Activated CD4-positive, CD25-positive, alpha-beta regulatory T cell (primary cell): ENCODE measurements at places on chromosomes 6 and 20.

DNA sequence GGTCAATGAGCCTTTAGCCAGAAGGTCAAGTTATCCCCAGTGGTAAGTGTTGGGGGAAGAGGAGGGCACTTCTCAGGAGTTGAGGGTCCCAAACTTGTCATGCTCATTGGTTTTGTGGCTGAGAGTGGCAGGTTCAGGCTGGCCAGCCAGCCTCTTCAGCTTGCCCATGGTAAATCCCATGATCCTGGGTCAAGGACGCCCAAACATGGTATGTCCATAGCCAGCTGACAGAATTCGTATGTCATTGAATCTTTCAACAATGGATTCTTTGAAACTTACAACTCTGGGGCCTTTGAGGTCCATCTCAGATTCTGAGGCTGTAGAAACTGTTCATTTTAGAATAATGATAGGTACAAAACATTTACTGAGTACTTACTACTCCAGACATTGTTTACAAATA is 36.1 kb upstream of the RSPO4 start:
- DNase-seq, result no peak

DNA sequence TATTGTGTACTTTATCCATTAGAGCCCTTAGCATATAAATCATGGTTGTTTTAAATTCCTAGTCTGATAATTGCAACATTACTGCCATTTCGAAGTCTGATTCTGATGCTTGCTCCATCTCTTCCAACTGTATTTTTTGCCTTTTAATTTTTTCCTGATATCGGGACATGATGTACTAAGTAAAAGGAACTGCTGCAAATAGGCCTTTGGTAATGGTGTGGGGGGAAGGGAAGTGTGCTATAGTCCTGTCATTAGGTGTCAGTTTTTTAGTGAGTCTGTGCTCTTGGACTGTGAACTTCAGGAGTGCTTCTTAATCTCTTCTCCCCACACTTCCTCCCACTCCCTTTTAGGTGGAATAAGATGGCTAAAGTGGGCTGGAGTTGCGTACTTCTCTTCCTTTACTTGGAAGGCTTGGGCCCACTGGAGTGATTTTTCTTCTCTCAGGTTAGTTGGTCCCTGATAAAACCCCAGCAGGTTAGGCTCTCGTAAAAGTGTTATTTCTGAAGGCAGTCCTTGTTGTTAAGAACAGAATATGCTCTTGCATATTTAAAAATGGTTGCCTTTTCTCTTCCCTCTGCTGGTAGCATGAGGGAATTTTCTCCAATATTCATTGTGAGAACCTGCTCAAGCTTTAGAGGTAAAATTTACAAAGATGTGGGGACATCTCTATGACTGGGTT is 18.1 kb downstream of the STXBP5 start:
- no peak for DNase-seq

- no peak for DNase-seq
Observed at GRCh38 chr6:118387921-118388701, 160.0 kb upstream of the PLN start.

GRCh38 chr6:119350202-119350951 is 816 bp upstream of the MAN1A1 start:
- DNase-seq, result peak; percentile 19

DNA sequence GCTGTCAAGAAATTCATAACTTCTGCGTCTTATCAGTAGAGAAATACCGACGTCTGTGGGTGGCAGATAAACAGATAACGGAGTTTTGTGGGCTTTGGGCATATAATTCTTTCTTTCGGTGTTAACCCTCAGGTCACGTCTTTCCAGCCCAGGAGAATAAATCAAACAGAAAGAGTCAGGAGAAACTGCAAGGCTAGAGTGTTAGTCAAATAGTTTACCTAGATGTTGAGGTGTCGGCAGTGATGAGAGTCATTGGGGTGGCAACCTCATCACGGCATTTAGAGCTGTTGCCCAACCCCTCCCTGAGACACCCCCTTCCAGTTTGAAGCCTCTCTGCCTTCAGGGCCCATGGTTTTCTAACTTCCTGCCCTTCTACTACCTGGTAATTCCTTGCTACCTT is 49.5 kb downstream of the ADTRP start:
- DNase-seq, result peak; percentile 10

- DNase-seq, result no peak
Observed at GRCh38 chr20:40493071-40493470, 196.0 kb downstream of the MAFB start.

- no peak for DNase-seq
Observed at GRCh38 chr20:40900666-40901215, 127.9 kb upstream of the TOP1 start.

DNA sequence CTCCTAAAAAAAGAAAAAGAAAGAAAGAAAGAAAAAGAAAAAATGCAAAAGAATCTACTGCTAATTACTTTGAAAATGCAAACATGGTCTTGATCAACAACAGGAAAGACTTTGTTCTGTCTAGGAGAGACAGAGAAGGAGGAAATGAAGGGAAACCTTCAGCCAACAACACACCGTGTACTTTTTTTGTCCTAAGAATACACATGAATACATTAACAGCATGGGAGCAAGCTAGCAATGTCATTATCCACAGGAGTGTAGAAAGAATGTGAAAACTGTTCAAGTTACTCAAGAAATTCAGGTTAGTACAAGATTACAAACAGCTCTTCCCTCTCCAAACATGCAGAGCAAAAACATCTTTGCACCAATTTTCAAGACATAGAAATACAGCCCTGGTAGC is 326.3 kb downstream of the UBE3D start:
- DNase-seq, result no peak

DNA sequence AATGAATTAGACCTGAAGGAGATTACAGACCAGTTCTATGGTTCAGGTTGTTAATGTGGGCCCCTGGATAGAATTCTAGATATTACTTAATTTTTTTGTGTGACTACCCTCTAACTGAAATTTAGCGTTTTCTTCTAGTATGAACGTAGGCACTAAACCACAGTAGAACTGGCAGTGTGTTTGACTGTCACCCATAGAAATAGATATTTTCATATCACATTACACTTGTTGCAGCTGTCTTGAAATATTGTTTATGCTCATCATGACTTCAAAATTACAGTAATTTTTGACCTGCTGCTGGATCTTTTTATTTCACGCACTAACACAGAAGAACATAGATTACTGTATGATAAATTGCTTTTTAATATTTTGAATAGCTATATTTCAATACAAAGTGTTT is 31.6 kb downstream of the E2F3 start:
- DNase-seq, result no peak

DNA sequence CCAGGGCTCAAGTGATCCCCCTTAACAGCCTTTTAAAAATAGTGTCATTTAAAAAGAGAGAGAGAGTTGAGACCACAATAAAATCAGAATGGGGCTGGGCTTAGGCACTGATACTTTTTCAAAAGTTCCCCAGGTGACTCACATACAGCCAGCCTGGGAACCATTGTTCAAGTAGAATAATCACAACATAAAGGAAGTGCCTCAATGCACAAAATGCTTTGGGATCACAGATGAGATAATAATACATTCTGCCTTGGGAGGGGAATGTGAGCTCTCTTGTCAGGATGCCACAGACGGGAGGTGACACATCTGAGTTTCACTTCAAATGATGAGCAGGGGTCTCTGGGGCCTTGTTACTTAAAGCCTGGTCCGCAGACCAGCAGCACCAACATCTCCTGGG is 34.0 kb upstream of the GABRR1 start:
- no peak for DNase-seq

DNA sequence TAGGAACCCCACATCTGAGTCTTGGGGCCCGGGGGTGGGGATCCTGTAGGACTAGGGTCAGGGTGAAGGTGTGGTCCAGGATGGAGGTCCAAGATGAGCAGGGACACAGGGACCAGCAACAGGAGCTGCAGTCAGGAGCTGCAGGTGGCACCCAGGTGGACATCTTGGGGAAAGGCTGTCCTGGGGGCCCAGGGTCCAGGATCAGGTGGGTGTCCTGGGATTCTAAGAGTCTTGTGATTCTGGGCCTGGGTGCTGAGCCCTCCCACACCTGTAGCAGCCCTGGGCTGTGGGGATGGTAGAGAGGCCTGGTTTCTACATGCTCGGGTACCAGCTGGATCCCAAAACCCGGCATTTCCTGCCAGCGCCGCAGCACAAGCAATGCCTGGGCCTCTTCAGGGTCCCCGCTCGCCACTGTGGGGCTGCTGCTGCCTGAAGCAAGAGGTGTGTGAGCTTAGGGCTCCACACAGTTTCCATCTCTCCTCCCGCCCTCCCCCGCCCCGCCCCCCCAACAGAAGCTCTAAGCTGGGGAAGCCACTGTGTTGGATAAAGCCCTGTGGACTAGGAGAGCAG is 20.7 kb downstream of the ERGIC3 start:
- DNase-seq, result no peak

DNA sequence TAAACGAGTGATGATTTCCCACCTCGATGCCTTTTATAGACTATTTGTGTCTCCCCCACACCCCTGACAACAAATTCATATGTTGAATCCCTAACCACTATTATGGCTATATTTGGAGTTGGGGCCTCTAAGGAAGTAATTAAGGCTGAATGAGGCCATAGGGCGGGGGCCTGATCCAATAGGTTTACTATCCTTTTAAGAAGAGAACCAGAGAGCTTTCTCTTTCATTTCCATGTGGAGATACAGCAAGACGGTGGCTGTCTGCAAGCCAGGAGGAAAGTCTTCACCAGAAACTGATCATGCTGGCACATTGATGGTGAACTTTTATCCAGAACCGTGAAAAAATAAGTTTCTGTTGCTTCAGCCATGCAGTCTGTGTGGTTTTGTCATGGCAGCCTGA is 38.9 kb upstream of the CLIC5 start:
- no peak for DNase-seq

GRCh38 chr6:159059141-159059540 is 14.3 kb upstream of the TAGAP start:
- no peak for DNase-seq

DNA sequence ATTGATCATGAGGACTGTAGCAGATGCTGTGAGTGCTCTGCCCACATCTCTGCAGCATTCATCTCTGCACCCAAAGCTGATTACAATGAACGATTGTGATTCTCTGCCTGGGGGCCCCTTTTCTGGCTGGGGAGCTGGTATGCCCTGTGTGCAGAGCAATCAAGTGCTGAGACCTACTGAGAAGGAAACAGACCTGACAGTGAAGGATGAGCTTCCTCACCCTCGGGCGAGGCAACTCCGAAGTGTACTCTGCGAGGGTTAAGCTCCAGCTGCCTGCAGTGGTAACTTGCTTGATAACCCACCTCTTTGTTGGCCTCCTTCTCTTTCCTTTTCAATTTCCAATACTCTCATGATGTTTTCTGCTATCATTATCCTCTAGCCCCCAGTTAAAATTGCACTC is 289.7 kb upstream of the RNF24 start:
- DNase-seq, result no peak

GRCh38 chr6:101090281-101090680 is 209.2 kb upstream of the ASCC3 start:
- no peak for DNase-seq

- no peak for DNase-seq
Observed at GRCh38 chr6:18432619-18433018, 45.5 kb downstream of the RNF144B start.
